ENCODE measurements at places on chromosomes 11 and 22.

GRCh38 chr11:61716478-61717285, 35.8 kb upstream of the MYRF start:
- DNase-seq: peak; percentile 66

DNA sequence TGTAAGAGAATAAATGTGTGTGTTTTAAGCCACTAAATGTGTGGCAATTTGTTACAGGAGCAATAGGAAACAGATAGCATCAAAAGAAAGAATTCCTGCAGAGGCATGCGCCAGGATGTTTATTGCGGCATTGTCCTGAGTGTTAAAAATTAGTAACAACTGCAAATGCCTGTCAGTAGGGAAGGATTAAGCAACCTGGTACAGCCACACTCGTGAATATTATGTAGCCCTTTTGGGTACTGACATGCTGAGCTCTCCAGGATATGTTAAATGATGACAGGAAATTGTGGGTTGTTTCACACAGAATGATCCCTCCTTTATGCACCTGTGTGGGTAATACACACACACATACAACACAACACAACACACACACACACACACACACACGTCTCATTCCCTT, 69.7 kb upstream of the MYOD1 start:
- DNase-seq: no peak

DNA sequence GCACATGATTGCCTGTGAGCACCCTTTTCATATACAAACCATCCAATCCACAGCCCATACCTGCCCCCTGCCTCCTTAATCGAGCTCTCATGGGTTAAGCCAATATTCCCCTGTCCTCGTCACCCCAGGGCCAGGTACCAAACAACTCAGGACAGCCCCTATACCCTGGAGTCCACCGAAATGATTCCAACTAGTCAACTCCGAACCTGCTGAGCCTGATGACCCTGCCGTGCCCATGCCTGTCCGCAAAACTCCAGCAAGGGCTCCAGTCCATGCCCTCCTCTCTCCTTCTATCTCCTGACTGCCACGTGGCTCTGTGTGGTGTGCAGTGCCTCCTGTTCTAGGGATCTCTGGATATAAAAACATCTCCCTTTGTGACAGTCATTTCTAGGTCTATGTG, 35.5 kb upstream of the SYT13 start:
- DNase-seq: no peak

GRCh38 chr22:36966851-36967540, 52.3 kb downstream of the TST start:
- DNase-seq: peak; percentile 87

DNA sequence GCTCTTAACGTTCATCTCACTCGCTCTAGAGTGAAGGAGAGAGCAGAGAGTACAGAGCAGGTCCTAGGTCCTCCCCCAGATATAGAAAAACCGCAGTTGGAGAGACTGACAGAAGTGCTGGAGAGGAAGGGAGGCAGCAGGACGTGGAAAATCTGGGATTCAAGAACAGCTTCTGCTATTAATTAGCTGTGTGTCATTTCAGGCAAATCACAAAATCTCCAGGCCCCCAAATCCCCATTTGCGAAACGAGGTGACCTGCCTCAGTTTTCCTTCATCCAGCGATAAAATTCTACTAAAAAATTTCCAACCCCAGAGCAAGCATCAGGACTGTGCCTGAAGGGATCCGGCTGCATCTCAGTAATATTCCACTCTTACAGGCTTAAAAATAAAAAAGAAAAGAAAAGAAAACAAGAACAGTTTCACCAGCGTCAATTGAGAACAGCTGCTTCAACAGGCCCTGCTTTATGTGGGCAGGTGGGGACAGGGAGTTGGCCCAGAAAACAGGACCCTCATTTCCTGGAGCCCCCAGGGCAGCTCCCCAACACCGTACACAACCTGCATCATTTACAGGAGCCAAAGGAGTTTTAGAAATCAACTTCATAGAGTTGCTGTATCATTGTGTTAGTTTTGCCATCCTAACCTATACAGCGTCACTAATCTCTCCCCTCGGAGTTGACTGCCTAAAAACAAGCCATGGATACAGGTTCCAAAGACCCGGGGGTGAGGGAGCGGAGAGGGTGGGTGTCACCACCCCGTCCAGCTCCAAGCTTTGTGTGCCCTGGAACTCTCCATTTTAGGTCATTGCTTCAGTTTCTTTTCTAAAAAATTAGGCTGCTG, 2.3 kb upstream of the MALAT1 start:
- DNase-seq: no peak

DNA sequence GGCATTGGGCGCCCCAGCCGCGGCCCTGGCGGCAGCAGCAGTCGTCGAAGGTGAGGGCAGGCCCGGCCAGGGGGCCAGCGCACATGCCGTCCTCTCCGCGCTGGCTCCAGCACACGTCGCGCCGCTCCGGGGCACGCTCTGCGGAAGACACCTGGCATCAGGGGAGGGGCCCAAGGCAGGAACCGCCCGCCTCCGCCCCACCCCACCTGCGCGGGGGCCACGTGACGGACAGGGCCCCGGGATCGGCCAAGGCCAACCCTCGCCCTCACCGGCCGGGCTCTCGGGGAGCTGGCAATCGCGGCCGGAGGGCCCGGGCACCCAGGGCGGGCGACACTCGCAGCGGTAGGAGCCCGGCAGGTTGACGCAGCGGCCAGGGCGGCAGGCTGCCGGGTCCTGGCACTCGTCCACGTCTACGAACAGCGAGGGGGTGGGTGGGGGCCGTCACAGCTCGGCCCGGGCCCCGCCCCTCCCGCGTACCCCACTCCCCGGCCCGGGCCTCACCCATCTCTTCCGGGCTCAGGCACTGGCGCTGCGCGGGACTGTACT, 14.9 kb downstream of the SCYL1 start:
- no peak for DNase-seq

- peak; percentile 65 for DNase-seq
Measured at GRCh38 chr11:128399251-128400121, 187.9 kb downstream of the ETS1 start.

GRCh38 chr11:66194391-66194790, 74.0 kb upstream of the RAB1B start:
- DNase-seq: no peak

GRCh38 chr11:304915-305843, 2.4 kb upstream of the IFITM2 start:
- peak; percentile 61 for DNase-seq

GRCh38 chr11:118531597-118532084, 649 bp downstream of the TMEM25 start:
- DNase-seq: no peak

DNA sequence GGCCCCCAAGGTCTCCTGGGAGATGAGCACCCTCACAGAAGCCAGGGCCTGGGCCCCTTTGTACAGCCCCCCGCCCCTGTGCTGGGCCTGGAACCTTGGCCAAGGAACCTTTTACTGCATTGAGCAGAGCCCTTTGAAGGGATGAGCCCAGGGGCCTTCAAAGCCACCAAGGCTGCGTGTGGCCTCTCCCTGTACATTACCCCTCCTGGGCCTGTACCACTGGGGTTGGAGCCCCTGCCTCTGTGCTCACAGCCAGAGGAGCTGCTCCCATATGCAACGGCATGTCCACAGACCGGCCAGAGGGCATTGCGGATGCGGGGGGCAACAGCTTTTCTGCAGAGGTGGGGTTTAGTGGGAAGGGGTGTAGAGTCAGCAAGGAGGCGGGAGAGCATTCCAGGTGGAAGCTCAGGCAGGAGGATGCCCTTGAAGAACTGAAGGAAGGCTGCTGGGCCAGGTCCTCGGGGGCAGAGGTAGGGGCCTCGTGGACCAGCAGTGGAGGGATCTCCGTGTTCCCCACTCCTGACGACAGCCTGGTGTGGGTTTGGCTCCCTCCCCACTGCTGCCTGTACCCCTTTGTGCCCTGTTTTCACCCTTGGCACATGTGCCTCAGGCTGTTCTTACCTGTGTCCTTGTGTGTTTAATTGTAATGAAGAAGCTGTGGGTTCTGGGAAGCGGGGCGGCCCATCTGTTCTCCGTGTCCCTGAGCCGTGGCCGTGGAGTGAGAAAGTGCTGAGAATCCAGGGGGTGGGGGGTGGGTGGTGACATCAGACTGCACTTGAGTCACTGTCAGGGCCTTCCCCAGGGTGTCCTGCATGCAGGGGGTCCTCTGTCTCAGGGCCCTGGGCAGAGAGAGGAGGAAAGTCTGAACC, 46.9 kb downstream of the ARHGAP8 start:
- no peak for DNase-seq

DNA sequence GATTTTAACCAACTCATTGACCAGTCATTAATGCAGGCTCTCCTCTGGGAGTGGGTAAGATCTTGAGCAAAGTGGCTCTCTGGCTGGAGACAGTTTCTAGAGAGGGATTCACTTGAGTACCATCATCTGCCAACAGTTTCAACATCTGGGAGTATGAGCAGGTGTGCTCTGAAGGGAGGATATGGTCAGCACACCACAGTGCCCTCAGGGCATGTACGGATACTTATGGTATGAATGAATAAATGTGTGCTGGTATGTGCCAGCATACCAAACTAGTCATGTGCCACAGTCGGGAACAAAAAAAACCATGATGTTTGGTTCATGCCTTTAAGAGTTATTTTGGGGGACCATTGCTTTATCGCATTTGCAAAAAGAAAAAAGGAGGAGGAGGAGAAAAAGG, 1197.5 kb upstream of the TENM4 start:
- DNase-seq: no peak

- DNase-seq: no peak
Measured at GRCh38 chr11:6636480-6636879, 17.3 kb upstream of the TPP1 start.

GRCh38 chr11:74615311-74615710, 22.9 kb downstream of the POLD3 start:
- peak; percentile 40 for DNase-seq

GRCh38 chr11:86769219-86769618, 31.1 kb upstream of the PRSS23 start:
- DNase-seq: no peak

DNA sequence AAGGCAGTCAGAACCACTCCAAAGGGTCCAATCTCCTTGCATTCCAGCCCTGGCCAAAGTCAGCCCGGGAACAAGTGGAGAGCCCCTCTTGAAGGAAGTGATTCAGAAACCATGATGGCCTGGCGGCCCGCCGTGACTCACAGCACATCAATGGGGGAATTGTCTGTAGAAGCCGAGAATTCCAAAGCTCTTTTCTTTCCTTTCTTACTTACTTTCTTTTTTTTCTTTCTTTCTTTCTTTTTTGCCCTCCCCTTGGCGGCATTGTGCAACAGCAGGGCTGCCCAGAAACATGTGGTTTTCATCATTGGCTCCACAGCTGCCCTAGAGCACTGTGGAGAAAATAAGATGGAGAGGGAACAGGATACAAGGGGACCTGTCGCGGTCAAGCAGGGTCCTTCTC, 140.2 kb upstream of the TIMP3 start:
- DNase-seq: no peak

- DNase-seq: no peak
Measured at GRCh38 chr22:27591060-27591459, 210.5 kb downstream of the MN1 start.

DNA sequence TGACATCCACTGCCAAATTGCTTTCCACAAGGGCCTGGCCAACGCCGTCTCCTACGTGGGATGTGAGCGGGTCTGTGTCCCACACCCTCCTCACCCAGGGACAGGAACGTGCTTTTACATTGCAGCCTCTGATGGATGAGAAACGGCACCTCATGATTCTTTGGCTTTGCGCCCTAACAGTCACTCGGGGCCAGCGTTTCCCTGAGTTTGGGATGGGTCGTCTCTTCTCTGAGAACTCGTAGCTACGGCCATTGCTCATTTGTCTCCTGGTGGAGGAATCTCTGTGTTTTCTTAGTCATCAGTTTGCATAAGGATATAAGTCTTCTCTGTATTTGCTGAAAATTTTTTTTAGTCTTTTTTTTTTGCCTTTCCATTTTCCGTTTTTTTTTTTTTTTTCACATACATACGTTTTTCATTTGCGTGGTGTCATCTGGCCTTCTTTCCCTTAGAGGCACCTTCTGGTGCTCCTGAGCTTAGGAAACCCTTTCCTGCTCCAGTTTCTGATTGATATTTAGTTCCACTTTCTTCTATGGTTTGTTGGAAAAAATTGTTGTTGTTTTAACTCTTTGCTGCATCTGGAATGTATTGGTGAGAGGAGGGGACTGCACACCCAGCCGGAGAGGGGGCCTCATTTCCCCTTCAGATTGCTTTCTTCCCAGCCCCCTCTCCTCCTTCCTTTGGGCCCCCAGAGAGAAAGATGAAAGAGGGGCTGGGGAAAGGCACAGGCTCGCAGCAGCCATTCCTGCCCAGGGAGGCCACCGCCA, 12.0 kb downstream of the TNNT3 start:
- peak; percentile 36 for DNase-seq

- no peak for DNase-seq
Measured at GRCh38 chr22:27075028-27075678, 417.8 kb downstream of the MIAT start.

DNA sequence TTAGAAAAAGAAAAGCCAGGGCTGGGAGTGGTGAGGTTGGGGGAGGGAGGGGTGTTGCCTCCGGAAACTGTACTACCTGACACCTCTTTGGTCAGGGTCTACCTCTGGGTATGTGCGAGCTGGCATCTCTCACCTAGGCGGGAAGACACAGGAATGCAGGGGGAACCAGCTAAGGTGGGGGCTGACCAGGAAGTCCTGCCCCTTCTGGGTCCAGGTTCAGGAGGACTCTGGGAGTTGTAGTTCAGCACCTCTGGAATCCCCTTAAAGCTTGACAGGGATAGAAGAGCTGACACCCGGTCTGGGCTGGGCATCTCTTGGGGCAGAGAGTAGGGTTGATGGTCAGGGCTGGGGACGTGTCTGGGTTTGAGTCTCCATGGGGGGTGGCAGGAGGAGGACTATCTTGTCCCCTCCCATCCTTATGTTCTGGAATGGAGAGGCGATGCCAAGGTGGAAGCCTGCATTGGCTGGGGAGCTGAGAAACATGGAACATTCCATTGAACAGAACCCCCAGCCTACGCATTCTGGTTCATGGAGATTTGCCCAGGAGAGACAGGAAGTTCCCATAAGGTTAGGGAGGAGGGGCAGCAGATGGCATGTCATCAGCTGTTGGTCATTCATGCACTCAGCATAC, 2.1 kb upstream of the KIAA1671 start:
- DNase-seq: no peak

DNA sequence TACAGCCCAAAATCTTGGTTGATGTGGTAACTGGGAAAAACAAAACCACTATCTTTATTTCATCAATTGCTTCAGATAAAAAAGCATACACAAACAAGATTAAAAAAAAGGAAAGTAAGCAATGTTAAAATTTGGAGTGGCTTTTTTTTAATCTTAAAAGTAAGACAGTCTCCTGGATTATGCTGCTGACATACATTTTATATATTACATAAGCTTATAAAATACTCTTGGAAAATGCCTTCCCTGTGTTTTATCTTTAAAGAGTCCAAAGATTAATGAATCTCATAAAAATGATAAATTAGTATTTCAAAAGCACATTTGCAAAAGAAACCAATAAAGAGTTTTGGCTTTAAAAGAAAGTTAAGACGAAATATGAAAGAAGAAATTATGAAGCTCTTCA, 132.7 kb downstream of the DLG2 start:
- DNase-seq: no peak

- no peak for DNase-seq
Measured at GRCh38 chr22:33014621-33015020, 43.6 kb downstream of the SYN3 start.

- DNase-seq: no peak
Measured at GRCh38 chr22:49239264-49240015, 588.2 kb downstream of the BRD1 start.
